EH (cell line): ENCODE measurements at places on chromosomes 12 and 14.

- no peak for DNase-seq
Measured at GRCh38 chr12:131487388-131488124, 223.3 kb upstream of the SFSWAP start.

GRCh38 chr12:125634813-125635212, 569.6 kb downstream of the AACS start:
- DNase-seq = no peak

GRCh38 chr12:123479442-123480180, 21.7 kb downstream of the SNRNP35 start:
- DNase-seq = no peak

DNA sequence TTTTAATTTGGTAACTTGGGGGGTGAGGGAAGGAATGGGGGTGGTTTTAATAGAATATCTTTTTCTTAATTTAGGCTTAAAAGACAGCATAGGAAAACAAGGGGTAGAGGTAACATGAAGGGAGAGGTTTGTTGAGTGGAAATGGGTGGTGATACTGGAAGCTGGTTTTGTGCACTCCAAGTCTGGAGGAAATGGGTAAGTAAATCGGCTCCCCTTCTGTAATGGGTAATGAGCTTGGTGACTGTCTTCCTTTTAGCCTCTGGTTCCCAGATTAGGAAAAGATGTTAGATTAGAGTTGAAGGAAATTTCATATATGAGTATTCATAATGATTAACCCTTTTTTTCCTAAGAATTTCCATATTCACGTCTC, 122.1 kb downstream of the SRGAP1 start:
- DNase-seq = no peak

- DNase-seq = no peak
Measured at GRCh38 chr12:129984106-129984505, 80.3 kb upstream of the TMEM132D start.

DNA sequence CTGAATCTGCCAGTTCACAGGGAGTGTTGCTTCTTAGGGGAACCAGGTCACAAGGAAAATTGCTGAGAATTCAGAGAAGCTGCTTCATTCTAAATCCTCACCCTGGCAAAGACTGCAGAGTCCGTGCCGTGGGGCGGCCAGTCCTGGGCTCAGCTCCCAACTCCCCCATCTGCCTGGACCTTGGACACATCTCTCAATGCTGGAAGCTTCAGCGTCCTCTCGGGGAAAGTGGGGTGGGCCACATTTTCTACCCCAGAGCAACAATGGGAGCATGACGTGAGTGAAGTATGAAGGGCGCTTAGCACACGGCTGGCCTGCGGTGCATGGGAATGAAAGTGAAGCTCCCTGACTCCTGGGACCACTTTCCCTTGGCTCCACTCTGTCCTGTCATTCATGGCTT, 31.2 kb downstream of the HVCN1 start:
- no peak for DNase-seq

DNA sequence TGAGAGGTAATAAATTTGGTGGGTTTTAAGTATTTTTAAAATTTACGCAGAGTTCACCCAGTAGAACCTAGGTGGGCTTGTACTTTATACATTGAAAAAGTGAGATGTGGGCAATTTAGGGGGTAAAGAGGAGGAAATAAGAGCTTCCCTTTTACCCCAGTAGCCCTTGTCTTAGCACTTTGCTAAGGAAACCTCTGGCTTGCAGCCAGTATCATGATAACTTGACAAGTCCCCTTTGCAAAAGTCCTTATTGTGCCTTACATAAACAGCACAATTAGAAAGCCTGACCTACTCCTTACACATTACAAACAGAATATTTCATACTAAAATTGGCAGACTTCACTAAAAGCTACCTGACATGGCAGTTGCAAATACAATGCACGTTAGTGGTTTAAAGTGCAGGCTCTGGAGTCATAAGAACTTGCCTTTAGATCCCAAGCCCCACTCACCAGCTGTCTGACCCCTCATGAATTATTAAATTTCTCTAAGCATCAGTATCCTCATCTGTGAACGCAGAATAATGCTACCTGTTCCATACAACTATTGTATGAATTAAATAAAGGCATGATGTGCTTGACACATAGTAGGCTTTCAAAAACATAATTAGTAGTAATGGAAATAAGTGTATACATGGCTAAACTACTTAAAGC, 53.2 kb upstream of the NELL2 start:
- DNase-seq = no peak

- peak; percentile 73 for DNase-seq
Measured at GRCh38 chr12:20455001-20455706, 86.8 kb downstream of the PDE3A start.
